ENCODE measurements at places on chromosomes 4 and X. TPM values are rescaled to one million over a fixed set of nuclear protein-coding genes. Genes with fewer than 3 reads are reported as not detected.
A peak's percentile ranks its signal among the peaks of the same experiment; 100 is the strongest.

DNA sequence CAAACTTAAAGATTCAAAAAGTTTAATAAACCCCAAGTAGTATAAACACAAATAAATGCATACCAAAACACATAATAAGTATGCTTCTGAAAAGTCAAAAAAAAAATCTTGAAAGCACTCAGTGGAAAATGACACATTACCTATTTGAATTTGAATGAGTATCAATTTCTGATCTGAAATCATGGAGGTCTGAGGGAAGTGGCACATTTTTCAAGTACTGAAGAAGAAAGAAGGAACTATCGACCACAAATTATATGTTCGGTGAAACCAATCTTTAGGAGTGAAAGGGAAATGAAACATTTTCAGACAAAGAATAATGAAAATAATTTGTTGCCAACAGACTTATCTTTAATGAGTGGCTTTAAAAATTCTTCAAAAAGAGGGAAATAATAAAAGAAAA lies 12.1 kb upstream of the F9 start:
- no peaks in the 10 kb centered on the region for H3K36me3 ChIP-seq
- H3K27me3 ChIP-seq, result no peaks in the 10 kb centered on the region
- no peaks in the 10 kb centered on the region for H3K4me1 ChIP-seq
- no peak for DNase-seq
- no peak overlapping the region for H3K27ac ChIP-seq
- H3K4me3 ChIP-seq, result no peak overlapping the region

- H3K4me1 ChIP-seq, result no peaks in the 10 kb centered on the region
- peaks cover 47% of the 10 kb centered on the region for H3K36me3 ChIP-seq
- no peaks in the 10 kb centered on the region for H3K27me3 ChIP-seq
- no peak overlapping the region for H3K27ac ChIP-seq
- H3K4me3 ChIP-seq, result no peak overlapping the region
- no peak for DNase-seq
Observed at GRCh38 chrX:40683245-40683644, 35.9 kb upstream of the CXorf38 start.

SCD5 gene
- total RNA-seq, result 7.1 TPM

DNA sequence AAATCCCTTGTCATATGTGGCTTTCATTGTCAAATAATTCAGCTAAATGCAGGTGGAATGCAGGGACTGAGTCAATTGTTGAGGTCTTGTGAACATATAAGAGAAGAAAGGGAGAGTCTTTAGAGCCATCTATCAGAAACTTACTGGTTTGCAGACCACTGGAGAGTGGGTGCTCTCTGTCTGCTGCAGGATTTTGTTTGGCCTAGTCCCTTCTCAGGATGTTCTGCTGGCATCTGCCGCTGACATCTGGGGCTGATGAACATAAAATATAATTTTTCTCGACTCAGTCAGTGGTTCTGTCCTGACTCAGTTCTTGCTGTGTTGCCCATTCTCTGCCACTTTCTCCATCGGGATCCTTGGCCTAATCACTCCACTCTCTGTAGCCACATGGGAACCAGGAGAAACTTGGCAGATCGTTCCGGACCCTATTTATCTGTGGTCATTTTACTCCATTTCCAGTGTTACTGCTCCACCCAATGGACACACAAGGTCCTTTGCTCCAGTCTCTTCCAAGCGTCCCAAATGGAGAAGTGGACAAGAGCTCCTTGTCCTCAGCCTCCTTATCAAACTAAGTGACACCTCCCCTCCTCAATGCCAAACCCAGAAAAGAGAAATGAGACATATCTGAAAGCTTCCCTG lies 436.2 kb downstream of the FAT4 start:
- H3K4me3 ChIP-seq, result no peak overlapping the region
- DNase-seq, result no peak
- H3K27me3 ChIP-seq, result no peaks in the 10 kb centered on the region
- H3K27ac ChIP-seq, result no peak overlapping the region
- H3K36me3 ChIP-seq, result no peaks in the 10 kb centered on the region

DNA sequence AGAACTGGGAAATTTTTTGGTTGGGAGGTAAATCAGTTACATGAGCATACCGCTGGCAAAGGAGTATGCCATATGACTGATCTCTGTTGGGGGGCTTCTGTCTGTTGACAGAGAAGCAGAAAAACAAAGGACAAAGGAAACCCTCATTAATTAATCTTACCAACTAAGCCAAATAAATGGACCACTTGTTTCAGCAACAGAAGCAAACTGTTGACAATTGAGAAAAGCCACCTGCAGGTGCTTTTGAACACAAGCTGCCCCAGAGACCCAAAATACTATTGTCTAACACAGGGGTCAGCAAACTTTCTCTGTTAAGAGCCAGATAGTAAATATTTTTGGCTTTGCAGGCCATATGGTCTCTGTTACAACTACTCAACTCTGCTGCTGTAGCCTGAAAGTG lies 7.0 kb upstream of the FRYL start:
- H3K4me3 ChIP-seq, result no peak overlapping the region
- H3K36me3 ChIP-seq, result no peaks in the 10 kb centered on the region
- DNase-seq, result peak; percentile 52
- no peaks in the 10 kb centered on the region for H3K27me3 ChIP-seq
- H3K4me1 ChIP-seq, result no peaks in the 10 kb centered on the region
- H3K27ac ChIP-seq, result no peak overlapping the region

SAGE1 gene
- not detected for total RNA-seq

TMEM187 gene
- not detected for total RNA-seq

DNA sequence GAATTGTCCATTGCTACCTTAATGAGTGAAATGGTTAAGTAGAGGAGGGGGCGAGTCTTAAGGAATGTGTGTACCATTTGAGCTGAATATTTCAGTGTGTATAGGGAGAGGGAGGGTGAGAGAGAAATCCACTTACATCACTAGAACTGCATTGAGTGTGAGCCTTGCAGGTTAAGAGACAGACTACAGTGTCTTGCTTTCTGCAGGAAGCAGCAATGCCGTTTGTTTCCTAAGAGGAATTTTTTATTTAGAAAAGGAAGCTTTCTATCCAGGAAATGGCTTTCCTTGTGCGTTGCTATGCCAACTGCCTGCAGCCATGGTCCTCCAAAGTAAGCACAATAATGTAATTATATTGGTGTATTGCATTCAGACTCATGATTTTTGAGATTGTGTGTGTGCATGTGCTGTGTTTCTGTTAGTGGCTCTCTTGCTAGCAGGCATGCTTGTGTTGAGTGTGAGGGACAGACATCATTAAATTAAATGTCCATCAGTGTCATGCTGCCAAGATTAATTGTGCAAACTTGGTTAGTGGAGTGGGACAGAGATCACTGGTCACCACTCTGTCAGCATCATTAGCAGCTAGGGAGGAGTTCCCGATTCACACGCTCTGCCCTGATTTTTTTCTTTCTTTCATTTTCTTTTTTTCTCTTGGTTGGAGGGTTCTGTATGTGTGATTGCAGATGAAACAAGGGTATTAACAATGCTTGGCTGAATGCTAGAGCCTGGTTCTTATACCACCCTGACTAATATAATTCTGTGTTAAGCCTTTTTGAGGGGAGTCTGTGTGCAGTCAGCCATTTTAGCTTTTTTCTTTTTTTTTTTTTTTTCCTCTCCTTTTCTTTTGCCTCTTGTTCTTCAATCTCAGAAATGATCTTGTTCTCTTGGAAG lies 164.3 kb downstream of the RAPGEF2 start:
- H3K27me3 ChIP-seq, result no peaks in the 10 kb centered on the region
- no peaks in the 10 kb centered on the region for H3K36me3 ChIP-seq
- no peak overlapping the region for H3K27ac ChIP-seq
- peaks cover 3% of the 10 kb centered on the region for H3K4me1 ChIP-seq
- no peak overlapping the region for H3K4me3 ChIP-seq

- H3K27me3 ChIP-seq, result no peaks in the 10 kb centered on the region
- H3K4me1 ChIP-seq, result no peaks in the 10 kb centered on the region
- no peaks in the 10 kb centered on the region for H3K36me3 ChIP-seq
- H3K4me3 ChIP-seq, result no peak overlapping the region
Observed at GRCh38 chrX:45024501-45024900, 151.5 kb downstream of the KDM6A start.

GRCh38 chr4:138223231-138223910 lies 18.8 kb downstream of the SLC7A11 start:
- H3K36me3 ChIP-seq, result no peaks in the 10 kb centered on the region
- H3K4me3 ChIP-seq, result no peak overlapping the region
- DNase-seq, result peak; percentile 10
